A549 (cell line): ENCODE measurements at places on chromosomes 1 and 21.

DNA sequence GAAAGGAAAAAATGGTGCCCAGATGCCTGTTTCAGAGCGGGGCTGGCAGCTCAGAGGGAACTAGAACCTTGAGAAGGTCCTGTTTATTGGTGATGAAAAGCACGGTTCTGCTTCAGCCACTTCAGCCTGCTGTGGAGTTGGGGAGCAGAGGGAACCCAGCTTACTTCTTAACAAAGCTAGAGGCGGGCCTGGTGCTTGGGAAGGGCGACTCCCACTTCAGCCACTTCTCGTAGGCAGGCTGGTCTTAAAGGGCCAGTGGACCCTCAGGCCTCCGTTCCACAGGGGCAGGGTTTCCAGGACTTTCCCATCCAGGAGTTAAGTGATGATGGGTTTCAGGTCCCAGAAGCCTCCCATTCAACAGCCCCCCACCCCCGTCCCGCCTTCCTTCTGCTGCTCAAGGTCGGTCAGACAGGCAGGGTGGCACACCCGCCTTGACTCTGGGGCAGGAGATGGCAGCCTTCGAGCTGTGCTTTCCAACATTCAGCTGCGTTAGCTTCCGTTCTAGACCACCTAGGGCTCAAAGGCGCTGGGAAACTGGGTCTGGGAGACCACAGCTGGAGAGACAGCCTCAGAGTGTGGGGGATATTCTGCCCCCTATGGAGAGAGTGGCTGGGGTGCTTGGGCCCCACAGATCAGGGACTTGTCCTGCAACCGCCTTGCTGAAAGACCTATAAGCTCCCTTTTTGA, 3.4 kb downstream of the RUNX3 start:
- DNase-seq, result no peak

GRCh38 chr1:90723590-90724108, 6.5 kb upstream of the BARHL2 start:
- DNase-seq, result no peak

GRCh38 chr21:21851657-21852056, 853.4 kb downstream of the NCAM2 start:
- DNase-seq, result no peak

DNA sequence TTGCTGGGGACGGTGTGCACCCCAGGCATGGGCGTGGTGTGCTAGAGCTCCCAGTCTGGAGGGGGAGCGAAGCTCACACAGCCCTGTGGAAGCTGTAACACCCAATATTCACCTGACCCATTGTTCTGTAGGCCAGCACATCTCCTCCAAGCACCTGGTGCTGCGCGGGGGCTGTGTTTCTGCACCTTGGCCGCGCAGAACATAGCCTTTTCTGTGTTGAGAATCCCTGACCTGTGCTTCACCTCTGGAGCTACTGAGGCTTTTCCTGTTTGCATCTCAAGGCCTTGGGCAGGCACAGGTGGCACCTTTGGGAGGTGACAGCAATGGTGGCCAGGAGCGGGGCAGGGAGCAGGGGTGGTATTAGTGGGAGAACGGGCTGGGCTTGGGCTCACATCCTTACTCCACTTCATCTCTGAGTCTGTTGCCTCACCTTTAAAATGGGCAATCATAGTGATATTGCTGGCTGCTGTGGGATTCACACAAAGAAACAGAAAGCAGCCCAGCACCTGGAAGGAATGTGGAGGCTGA, 343.9 kb upstream of the AJAP1 start:
- DNase-seq, result no peak

- DNase-seq, result no peak
These were observed 97.5 kb downstream of the PDE9A start for GRCh38 chr21:42750737-42751530.

DNA sequence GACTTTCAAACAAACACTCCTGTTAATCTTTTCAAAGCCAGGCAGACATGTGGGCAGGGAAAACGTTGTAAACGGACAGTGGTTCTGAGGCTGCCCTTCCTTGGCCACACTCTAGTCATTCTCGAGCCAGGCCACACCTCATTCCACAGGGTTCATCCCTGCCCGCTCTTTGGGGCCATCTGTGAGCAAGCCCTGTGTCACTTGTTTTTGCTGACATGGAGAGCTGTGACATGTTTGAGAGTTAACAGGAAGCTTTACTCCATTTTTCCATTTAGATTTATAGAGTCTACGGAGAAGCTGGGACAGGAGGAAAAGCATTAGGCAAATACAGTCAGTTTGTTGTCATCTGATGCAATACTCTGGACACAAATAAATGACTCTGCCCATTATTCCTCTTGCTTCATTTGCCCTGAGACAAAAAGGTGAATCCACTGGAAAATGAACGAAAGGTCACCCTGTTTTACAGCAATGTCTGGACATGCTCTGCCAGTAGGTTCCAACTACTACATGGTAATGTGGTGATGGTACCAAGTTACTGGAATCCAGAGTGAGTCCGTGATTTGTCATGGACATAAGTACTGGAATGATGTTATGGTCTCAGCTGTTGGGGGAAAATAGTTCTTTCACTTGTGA, 126.9 kb downstream of the CLIC6 start:
- DNase-seq, result peak; percentile 75

GRCh38 chr1:229032375-229032774, 238.5 kb upstream of the RAB4A start:
- no peak for DNase-seq

- DNase-seq, result peak; percentile 48
These were observed 2.7 kb upstream of the FMO1 start for GRCh38 chr1:171245458-171246064.

DNA sequence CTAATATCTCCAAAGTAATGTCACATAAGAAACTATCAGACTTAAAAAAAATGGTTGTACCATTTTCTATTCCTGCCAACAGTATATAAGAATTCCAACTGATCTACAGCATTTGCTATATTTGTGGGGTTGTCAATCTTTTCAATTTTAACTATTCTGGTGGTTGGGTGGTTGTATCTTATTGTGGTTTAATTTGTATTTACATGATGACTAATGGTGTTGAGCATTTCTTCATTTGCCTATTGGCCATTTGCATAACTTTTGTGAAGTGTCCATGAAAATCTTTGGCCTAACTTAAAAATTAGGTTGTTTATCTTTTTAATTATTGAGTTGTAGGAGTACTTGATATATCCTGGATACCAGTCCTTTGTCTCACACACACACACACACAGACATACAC, 26.2 kb upstream of the LRP8 start:
- DNase-seq, result no peak

DNA sequence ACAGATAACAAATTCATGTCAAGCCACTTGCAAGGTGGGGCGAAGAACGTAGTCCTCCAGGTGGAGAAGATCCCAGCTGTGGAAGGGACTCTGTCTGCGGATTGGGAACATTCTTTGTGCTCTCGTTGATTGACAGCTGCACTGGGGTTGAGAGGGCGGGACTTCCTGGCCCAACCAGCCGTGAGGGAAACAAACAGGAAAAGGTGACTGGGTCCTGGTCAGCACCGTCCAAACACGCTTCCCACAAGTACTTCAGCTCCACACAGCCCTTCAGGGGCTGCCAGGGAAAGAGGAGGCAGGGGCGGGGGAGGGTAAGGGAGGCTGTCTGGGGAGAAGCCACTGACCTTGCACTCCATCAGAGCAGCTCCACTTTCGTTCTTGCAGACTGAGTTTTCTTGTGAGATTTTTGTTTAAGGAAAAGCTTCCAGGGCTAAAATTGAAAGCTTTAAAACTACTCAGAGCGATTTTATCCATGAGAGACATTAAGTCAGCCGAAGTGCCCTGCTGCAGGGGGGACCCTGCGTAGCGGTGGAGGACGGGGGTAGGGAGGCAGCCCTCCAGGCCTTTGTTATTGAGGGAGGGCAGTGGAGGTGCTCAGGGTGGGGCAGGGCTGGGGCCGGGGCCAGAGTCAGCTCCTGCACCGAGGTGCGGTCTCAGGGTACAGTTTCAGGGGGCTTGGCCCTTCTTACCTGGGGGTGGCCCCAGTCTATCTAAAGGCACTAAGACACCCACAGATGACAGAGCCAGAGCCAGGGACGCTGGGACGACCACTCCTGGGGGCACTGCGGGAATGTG, 21.6 kb upstream of the STUM start:
- no peak for DNase-seq

DNA sequence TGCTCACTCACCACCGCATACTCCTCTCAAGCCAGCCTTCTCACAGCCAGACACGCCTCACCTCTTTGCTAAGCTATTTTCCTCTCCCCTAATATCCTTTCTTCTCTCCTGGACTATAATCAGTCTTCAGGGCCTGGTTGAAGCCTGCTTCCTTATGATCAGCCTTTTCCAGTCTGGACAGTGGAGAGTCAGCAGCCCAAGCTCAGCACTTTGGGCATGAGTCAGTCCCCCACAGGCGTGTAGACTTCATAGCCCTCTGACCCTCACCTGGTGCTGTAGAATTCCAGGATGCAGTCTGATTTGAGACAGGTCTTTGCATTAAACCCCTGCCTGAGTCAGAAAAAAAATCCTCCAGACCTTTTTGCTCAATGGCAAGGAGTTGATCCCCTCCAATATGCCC, 2.5 kb downstream of the HPCAL4 start:
- no peak for DNase-seq

DNA sequence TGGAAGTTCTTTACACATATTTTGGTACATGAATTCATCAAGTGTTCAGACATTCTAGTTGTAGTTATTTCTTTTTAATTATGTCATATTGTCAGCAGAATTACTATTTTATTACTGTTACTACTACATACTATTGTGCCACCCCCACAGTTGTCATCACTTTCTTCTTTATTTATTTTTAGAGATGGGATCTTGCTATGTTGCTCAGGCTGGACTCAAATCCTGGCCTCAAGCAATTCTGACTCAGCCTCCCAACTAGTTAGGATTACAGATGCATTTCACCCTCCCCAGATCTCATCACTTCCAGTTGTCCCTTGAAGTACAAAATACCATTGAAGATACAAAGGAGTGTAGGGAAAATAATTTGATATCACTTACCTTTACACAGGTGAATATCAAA, 258.0 kb downstream of the KCTD3 start:
- DNase-seq, result no peak

GRCh38 chr1:231266811-231267322, 25.9 kb downstream of the GNPAT start:
- DNase-seq, result no peak

DNA sequence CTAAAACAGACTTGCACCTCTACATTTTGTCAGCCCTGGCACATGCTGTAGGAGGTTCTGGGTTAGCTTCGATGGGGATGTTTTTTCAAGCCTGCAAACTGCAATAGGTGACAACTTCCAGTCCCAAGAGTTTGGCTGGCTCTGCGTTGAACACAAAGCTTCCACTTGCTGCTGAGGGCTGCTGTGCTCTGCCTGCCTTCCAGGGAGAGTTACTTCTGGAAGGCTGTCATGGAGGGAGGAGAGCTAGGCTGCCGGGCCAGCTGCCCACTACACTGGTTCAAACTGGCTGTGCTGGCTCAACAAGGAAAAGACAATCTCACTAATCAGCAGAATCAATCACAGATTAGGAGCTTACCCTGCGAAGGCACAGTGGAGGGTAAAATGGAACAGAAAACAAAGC, 46.7 kb upstream of the PPP2R5A start:
- DNase-seq, result no peak

DNA sequence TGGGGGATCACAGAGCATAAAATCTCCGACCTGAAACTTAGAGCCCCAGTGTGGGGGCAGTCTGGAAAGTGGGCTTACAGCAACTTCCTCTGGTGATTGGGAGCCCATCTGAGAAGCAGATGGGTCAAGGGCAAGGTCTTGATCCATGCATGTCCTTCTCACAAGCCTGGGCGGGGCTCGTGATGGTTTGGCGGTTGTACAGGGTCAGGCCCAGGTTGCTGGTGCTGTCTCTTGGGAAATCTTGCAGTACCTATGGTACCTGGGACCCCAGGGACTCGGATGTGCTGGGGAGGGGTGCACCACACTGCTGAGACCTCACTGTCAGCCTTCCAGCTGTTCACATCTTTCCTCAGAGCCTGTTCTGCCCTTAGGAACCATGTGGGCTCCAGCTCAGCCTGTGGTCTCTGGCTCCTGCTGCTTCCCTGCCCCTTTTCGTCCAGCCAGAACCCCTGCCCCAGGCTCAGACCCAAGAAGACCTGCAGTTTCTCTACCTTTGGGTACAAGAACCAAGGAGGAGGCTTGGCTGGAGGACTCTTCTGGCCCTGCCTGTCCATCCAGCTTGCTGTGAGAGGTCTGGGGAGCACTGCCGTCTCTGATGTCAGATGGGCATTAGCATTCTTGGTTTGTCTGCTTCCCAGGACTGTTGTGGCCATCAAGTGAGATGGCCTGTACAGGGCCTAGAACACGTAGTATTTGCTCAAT, 24.5 kb downstream of the WNT4 start:
- DNase-seq, result no peak

GRCh38 chr1:41813755-41814745, 104.7 kb downstream of the HIVEP3 start:
- DNase-seq, result no peak

GRCh38 chr1:247322849-247323586, 8.6 kb downstream of the ZNF496 start:
- DNase-seq, result no peak

- DNase-seq, result peak; percentile 21
These were observed 20.3 kb upstream of the SLC5A9 start for GRCh38 chr1:48202030-48202752.

DNA sequence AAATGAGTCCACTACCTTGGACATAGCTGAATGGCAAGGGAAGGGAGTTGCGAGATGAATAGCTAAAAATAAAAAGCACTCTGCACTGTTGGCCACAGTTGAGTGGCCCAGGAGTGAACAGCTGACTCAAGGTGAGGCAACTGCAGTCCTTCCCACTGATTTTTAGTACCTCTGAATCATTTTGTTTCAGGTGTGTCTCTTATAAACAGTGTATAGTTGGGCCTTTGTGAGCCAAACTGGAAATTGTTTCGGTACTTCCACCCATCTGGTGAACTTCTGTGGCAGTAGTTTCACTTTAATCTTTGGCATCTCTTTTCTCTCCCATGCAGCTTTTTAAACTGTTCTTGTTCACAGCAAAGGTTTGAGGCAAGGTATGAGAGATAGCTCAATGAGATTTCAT, 122.7 kb downstream of the VAV3 start:
- no peak for DNase-seq

DNA sequence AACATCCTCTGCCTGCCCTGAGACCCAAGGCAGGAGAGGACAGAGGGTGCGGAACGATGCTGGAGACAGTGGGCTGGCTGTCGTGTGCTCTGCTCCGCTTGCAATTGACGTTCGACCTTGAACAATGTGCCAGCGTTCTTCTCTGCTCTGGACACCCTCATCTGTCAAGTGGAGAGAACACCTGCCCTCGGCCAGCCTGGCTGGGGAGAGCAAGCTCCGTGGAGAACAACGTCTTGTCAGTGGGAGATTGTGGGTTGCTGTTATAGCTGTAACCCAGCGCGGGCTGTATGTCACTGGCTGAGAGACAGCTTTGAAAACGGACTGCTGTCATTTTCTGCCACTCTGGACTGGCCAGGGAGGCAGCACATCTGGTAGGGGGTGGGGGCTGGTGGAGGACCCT, 14.7 kb downstream of the KIAA1614 start:
- DNase-seq, result no peak
